ENCODE measurements at places on chromosomes 7 and 10.

DNA sequence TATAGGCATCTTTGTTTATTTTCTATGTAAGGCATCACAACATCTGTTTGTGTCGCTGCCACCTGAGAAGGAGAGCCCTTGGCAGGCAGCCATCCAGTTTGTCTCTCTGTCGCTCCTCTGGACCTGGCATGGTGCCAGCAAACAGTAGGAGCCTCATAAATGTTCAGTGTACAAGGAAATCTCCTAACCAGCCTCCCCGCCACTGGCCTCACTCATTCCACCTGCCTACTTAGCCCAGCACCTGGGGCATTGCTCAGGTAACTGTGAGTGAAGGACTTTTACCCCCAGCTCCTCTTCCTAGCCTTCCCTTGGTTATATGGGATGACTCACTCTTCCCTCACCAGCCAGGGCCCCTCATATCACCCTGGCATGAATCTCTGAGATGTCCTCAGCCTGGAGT is 61.7 kb upstream of the NPTX2 start:
- no peak for DNase-seq

DNA sequence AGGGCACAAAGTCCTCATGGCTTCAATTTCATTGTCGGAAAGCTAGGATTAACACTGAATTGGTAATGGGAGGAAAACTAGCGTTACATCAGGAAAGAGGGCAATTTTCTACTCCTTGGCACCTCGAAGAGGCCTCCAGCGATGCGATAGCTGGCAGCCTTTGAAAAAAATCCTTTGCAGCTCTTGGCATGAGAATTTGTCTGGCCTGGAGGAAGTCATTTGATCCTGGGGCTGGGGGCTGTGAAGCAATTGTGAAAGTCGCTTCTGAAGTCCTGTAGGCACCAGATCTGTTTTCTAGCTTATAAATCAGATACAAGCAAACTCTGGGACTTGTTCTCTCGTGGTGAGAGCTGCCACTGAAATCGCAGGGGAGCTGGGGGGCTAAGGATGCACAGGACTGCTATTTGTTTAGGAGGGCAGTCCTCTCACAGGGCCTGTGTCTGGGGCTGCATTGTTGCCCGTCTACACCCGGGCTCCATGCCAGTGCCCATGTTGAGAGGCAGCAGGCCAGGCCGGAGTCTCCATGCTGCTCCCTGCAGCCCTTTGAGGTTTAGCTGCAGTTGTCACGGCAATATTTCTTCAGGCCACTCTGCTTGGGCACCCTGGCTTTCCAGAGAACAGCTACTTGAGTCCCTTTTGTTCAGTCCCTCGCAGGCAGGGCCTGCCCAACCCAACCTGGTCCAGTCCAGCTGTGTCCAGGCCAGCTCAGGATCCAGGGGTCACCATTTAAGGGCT is 206.8 kb upstream of the LYZL1 start:
- DNase-seq, result no peak

GRCh38 chr10:99730026-99730425 is 1.9 kb downstream of the COX15 start:
- DNase-seq, result no peak

GRCh38 chr10:69739634-69740033 is 62.1 kb upstream of the COL13A1 start:
- DNase-seq, result no peak

- DNase-seq, result no peak
Observed at GRCh38 chr10:96588616-96589419, 2.0 kb upstream of the TM9SF3 start.

- no peak for DNase-seq
Observed at GRCh38 chr7:130393101-130393561, 12.8 kb downstream of the CPA1 start.

DNA sequence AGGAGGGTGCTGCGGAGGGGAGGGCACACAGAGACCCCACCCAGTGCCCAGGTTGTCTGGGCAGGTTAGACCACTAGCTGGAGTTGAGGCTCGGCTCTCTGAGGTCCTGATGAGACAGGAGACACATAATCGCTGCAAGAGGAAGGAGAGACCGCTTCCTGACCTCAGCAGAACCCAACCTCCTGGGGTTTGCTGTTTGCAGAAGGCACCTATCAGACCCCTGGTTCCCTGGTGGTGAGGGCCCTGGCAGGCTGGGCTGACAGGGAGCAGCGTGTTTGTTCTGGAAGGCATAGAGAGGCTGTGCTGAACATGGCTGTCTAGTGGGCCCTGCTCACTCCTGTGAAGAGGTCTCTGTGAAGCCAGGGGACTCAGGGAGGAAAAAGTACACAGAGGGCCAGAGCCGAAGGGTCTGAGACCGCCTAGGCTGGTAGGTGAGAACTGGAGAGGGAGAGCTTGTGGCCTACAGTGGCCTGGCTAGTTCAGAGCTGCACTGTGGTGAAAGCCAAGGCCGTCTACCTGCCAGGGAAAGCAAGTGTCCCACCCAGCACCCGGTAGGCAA is 39.4 kb upstream of the NPFFR1 start:
- DNase-seq, result no peak

Data from T-helper 1 cell (primary cell).